Stromal cell of bone marrow (primary cell): ENCODE measurements at places on chromosomes 1 and 21.

DNA sequence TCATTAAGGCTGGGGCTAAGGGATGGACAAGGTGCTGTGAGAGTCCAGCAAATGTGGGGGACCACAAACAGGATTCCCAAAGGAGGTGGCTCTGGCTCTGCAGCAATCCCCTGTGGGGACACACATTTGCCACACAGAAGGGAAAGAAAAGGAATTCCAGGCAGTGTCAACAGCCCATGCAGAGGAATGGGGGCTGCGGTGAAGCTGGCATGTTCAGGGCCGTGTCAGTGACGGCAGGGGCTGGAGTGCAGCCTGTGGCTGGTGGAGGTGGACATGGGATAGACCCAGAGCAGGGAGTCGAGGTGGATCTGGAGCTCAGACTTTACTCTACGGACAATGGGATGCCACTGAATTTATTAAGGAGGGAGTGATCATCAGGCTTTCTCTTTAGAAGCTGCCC, 183.2 kb downstream of the TRABD2B start:
- DNase-seq, result no peak

- no peak for DNase-seq
These were observed 188.5 kb downstream of the TGFBR3 start for GRCh38 chr1:91697416-91697815.

DNA sequence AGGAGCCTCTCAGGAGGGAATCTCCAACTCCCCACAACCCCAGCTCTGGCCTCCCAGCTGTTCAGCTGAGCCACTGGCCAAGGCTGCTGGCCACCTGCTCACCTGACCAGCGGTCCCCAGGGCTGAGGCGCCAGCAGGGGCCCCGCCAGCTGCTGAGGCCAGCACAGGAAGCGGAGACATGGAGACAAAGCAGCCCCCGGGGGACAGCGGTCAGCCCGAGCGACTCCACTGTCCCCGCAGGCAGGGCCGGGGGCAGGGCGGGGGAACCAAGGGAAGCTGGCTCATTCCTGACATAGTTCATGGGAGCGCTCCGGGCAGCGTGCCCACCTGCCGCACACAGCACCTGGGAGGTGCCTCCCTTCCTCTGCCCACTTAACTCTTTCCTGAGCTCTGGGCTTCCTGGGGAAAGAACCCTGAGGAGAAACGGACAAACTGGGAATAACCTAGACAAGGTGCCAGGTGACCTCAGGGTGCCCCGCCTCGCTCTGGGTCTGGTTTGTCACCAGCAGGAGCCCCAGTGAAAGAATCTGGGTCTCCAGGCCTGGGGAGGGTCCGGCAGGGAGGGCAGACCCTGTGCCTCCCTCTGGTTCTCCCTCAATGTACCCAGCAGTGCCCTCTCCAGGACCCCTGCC, 10.7 kb downstream of the EPHA2 start:
- DNase-seq, result no peak

GRCh38 chr1:184838504-184838951, 83.9 kb upstream of the EDEM3 start:
- DNase-seq, result peak; percentile 99

DNA sequence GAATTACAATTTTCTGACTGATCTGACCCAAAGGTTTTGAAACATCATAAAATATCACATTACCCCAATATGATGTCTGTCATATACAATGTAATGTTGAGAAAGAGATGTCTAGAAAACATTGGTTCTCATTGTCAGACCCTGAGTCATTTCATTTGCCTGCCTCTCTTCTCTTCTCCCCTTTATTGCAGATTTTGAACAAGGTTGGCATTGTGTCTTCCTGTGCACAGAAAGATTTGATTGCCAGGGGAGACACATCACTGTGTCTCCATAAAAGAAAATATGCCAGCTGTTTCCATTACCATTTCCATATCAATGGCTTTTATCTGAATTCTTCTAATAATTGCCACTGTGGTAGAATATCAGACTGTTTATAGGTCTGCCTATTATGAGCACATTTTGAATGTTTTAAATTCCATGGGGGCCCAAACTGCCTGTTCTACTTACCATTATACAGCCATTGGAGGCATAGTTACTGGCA, 65.6 kb downstream of the IFI44 start:
- no peak for DNase-seq

GRCh38 chr1:201090541-201090940, 21.7 kb downstream of the CACNA1S start:
- DNase-seq, result no peak

GRCh38 chr21:29332461-29333362, 34.0 kb downstream of the BACH1 start:
- DNase-seq, result no peak

DNA sequence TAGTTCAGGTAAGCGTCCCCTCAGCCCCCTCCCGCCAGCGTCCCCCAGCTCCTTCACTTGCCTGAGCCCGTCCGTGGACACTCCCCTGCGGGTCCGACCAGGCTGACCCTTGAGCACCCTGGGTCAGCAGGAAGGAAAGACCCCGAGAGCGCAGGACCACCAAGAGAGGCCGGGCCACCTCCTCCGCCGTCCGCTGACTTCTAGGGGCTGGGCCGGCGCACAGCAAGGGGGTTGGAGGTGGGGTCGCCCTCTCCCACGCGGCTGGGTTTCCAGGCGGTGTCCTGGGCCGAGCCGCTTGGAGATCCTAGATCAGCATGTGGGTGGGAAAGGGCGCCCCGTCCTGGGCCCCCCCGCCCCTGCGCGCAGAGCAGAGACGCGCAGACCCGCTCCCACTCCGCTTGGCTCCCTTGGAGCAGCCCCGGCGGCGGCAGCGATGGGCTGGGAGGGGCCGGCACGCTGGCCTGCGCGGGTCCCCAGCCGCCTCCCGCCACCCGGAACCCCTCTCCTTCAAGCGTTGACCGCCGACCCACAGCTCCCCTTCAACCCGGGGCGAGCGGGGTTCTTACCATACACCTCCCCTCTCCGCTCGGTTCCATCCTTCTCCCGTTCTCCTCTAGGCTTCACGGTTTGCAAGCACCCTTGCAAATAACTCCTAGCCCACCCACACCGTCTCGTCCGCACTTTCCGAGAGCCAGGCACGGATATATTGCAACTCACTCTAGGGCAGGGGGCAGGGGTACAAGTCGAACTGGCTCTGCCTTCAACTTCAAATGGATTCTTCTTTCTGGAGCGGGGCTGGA, 7.5 kb downstream of the KNCN start:
- no peak for DNase-seq

GRCh38 chr1:65442442-65442841, 22.0 kb downstream of the LEPR start:
- no peak for DNase-seq

DNA sequence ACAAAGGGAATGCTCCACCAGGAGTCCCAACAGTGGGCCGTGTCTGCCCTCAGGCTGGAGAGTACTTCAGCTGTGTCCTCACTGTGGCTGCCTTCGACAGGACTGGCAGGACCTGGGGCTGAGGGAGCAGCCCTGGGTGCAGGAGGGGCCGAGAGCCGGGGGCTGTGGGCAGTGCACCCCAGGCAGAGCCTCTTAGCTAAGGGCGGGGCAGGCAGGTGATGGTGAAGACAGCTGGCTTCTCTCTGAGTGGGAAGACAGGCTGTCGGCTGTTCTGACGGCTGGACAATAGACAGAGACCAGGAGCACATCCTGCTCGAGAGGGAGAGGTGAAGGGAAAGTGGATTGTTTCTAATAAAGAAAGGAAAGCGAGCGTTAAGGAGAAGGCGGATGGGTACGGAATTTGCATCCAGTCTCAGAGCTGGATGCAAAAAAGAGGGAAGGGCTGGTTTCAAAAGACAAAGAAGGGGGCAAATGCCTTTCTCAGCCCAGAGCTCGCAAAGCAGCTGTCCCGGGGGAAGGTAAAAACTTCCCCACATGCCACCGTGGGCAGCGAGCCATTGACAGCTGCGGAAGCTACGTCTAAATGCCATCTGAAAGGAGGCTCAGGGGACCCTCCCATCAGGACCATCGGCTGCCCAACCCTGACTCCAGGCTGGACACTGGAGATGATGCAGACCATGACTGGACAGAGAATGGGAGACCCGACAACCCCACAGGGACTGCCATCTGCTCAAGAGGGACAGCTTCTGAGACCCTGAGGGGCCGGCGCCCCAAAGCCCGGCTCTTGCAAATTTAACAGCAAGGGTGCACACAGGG, 92.0 kb downstream of the STUM start:
- no peak for DNase-seq

DNA sequence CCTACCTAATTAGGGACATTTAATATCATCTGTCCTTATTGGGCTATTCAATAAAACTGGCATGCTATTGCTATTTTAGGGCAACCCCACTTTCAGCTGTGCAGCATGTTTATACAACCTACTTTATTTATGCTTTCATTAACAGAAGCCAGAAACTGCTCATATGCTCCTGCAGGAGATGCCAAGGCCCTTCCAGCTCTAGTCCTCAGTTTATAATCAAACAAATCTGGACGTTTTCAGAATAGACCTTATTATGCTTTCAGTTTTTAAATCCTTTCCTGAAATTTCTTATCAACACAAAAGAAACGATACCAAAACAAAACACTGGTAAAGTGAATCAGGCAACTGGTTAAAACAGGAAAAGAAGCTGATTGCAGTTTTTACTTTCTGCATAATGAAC, 53.2 kb downstream of the PTGS2 start:
- DNase-seq, result no peak

GRCh38 chr21:38903690-38904139, 98.0 kb downstream of the ETS2 start:
- no peak for DNase-seq

DNA sequence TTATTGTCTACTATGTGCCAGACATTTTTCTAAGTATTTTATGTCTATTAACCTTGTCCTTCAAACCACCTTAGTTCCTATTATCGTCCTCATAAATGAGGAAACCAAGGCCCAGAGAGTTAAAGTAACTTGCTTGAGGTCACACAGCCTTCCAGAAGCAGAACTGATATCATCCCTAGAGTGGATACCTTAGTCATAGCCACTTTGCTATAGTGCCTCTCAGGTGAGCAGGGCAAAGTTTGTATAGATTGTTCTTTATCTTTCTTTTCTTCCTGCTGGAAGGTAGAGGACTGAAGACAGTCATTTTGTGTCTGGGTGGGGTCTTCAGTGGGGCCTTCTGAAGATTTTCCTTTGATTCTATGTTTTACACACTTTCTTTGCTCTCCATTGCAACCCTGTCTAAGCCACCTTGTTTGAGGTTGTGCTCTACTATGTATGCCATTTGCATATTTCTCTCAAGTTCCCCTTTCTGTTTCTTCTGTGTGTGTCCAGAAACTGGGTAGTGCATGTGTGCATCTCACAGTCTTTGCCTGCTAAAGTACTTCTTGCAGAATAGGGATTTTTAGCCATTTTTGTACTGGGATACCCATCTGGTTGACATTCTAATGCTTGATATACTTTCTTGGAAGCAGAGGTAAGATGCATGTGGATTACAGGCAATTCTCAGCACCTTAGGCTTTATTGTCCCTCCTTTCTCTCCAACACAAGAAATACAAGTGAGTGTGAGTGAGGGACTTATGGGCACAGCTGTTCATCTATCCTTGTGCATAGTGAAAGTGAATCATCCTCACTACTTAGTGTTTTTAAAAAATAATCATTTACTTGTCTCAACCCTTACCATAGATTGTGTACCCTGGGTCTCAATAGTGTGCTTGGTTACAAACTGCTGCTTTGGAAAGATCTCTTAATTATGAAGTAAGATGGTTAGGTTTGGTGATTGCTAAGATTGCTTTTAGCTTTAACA, 207.6 kb upstream of the HMCN1 start:
- DNase-seq, result no peak

GRCh38 chr21:15437883-15438282, 291.9 kb upstream of the USP25 start:
- peak; percentile 7 for DNase-seq

DNA sequence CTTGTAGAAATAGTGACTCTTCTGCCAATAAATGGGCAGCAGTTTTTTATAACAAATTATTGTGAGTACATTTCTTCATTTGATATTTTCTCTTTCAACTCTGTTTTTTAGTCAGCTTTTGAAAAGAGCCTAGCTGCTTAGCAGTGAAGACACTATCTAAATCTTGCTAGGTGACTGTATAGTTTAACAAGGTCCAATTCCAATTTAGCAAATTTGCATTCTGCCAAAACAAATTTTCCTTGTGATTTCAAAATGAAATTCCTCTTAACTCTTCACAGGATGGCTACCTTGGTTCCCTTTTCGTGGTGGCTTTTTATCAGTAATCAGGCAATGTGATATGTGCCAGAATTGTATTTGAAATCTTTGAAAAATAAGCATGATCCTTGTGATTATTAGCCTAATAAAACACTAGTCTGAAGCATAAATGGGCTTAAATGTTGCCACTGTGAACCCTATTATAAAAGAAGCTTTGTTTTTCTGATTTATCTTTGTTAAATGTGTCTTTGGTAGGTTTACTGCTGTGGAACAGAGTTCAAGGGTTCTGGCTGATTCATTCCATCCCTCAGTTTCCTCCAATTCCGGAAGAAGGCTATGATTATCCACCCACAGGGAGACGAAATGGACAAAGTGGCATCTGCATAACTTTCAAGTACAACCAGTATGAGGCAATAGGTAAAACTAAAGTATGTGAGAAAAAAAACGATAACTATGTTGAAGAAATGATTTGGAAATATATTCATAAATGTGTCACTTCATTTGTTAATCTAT, 12.2 kb downstream of the DNASE2B start:
- DNase-seq, result no peak

- no peak for DNase-seq
These were observed 108.7 kb downstream of the KCNJ15 start for GRCh38 chr21:38365521-38365920.

GRCh38 chr1:31715087-31715872, 11.5 kb upstream of the COL16A1 start:
- peak; percentile 82 for DNase-seq

- no peak for DNase-seq
These were observed 13.5 kb downstream of the TNFRSF1B start for GRCh38 chr1:12180315-12180714.

GRCh38 chr1:94698356-94698755, 121.8 kb upstream of the SLC44A3 start:
- no peak for DNase-seq

DNA sequence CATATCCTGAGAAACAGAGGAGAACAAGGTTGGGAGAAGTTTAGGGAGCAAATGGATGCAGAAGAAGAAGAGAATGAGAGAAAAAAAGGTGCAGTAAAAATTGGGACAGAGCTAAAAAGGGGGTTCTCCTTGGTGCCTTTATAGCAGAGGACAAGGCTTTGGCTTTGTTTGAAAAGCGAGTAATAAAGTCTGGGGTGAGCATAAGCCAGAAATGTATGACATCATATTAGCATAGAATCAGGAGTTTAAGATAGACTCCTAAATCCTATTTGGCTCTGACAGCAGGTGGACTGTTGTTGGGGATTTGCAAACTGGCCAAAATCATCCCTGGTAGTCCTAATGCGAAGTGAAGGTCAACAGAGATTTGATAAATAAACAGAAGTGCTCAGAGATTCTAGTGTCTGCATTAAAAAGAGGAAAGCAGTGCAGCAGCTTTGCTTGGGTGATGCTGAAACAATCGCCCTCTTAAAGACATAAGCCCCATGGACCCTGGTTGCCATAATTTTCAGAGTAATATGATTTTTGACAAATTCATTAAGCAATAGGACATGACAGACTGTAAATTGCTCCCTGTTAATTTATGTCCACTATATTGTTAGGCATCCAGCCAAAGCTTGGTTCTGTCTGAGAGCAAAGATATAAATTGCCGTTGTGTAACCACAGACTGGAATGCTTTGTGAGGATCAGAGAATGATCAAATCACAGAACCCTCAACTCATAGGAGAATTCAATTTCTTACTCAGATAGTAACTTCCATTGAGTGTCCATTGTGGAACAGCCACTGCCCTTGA, 385.0 kb upstream of the NFIA start:
- DNase-seq, result no peak
